Stimulated activated CD8-positive, alpha-beta memory T cell treated with anti-CD3 and anti-CD28 coated beads, Interleukin-7, amount 100 ng/mL, for 1 hour (primary cell): ENCODE measurements at places on chromosomes 1 and 21.
A peak's percentile ranks its signal among the peaks of the same experiment; 100 is the strongest.

GRCh38 chr1:53617851-53618499 is 121.0 kb downstream of the GLIS1 start:
- no peak for DNase-seq

DNA sequence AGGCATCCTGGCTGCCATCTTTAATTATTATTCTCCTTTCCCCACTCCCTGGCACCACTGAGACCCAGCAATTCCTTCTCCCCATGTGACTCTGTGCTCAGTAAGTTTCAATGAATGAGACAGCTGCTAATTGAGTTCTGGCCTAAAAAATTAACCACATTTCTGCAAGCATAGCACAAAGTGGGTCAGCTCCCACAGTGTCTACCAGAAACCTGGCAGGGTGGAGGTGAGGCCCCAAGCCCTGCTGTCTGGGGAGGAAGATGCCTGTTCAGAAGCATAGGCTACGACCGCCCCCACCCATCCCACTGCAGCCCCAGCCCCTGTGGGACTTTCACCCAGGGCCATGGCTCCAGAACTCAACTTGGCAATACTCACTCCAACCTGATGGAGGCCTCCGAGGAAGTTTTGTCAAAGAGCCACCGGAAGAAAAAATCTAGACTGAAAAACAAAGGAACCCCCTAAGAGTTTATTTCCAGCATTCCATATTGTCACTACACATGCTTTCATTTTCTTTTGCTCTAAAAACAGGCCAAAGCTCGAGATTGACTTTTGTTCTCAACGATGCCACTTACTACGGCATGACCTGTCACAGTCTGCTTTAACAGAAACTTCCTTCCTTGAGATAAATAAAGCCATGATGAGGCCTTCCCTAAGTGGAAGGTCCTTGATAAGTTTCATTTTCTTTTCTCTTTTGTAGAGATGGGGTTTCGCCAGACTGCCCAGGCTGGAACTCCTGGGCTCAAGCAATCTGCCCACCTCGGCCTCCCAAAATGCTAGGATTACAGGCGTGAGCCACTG is 26.5 kb downstream of the TMEM63A start:
- DNase-seq: no peak

DNA sequence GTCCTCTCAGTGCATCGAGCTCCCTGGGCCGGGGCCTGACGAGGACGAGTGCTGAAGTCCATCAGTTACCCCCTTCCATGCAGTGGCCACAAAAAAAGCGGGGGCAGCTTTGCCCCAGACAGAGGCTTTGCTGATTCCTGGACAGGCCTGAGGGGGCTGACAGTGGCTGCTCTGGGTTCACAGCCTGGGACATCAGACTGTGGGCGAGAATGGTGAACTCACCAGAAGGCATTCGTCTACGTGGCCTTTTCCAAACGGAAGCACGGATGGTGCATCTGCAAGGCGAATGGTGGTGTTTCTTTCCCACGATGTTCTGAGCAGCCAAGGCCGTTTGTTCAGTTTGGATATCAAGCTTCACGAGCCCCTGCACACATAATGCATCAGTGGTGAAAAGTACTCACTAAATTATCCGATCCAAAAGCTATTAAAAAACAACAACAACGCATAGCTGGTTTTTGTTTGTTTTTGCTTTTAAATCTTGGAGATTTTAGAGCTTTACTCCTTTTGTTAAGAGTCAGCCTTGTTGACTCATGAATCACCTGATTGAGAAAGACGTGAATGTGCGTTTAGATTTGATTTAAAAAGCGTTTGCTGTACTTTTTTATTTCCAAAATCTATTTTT is 6.3 kb upstream of the ZBTB21 start:
- no peak for DNase-seq

- no peak for DNase-seq
Observed at GRCh38 chr1:228013131-228013934, 6.5 kb downstream of the WNT3A start.

DNA sequence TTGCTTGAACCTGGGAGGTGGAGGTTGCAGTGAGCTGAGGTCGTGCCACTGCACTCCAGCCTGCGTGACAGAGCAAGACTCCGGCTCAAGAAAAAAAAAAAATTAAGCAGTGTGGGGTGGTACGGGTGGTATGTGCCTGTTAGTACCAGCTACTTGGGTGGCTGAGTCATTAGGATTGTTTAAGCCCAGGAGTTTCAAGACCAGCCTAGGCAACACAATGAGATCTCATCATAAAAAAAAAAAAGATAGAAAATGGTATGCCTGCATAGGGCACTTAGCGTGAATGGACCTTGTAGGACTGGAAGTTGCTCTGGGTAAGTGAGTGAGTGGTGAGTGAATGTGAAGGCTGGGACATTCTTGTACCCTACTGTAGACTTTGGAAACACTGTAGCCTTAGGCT is 37.0 kb downstream of the TBCE start:
- no peak for DNase-seq

- DNase-seq: no peak
Observed at GRCh38 chr1:165738794-165739193, 29.9 kb downstream of the TMCO1 start.

GRCh38 chr1:245788269-245788668 is 633.5 kb downstream of the KIF26B start:
- no peak for DNase-seq

DNA sequence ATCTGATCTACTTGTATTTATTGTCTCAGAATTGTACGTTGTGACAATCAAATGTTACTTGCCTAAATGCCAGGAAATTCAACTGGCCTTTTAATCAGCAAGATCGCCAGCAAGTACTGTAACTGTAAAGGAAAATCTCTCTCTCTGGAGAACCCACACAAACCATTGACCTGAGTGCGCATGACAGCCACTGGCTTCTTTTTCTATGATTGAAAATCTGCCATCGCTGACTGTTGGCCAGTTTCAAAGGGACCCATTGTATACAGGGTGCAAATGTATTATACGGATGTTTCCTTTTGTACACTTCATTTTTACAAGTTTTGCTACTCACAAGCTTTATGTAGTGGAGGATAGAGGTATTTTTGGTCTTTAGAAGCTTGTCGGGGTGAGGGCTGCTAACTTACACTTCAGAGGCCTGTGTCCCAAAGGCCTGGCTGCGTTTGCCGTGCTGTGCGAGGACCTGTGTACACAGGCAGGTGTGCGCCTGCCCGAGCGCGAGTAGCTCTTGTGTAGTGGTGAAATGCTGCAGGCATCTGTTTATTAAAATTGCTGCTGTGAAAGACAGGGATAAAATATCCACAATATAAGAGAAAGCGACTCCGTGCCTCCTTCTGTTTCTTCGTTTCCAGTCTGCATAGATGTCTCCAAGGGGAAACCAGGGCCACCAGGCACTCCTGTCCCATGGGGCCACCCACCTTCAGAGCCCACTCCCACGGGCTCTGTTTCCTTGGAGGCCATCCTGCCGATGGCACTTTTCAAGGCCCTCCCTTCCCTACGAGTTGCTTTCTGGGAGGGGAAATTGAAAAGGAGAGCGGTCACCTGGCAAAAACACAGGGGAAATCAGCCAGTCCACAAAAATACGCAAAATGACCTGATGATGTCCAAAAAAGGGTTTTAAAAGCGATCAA is 25.3 kb upstream of the TRAPPC10 start:
- no peak for DNase-seq

DNA sequence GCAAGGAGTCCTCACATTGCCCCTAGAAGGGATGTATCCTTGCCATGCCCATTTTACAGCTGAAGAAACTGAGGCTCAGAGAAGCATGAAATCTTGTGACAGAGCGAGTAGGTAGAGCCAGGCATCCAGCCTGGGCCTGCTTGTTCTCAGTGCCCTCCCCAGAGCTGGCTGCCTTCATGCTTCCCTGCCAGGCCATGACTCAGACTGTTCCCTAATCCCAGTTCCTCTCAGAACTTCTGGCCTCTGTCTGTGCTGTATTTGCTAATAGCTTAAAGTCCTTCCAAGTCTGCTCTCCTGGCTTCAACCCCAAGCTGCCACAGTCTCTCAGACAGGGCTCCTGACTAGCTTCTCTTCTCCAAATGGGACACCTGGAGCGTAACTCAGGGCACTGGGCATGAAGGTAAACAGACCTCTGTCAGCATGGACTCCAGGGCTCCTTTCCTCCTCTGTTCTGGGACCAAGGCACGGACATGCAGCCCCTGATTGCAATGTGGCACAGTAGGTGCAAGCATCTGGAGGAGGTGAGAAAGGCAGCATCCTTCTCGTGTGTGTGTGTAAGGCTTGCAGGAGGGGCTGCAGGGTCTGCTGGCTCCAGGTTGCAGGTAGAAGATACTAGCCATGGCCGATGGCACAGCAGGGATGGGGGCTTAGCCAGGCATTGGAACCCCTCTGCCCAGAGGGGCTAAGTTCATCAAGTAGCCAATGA is 122.7 kb downstream of the HMGB4 start:
- no peak for DNase-seq

DNA sequence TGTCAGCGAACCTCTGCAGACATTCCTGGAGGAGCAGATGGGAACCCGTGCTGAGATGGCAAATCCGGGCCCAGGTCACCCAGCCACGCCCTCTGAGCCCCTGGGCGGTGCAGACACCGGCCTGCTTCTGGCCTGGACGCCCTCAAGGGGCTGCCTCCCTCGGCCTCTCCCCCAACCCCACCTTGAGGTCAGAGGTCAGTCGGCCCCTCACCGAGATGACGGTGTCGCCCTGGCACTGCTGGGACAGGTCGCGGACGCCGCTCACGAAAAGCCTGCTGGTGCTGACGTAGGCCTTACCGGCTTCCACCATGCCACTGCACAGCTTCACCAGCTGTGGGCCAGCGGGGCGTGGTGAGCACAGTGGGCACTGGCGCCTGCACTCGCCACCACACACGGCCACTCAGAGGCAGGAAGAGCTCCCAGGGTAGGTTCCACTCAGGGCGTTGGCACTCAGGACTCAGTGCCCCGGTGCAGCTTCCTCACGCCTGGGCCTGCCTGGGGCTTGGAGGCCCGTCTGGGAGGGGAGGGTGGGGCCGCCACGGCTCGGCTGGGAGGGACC is 4.7 kb downstream of the ACAP3 start:
- no peak for DNase-seq

GRCh38 chr1:178241057-178241456 is 147.2 kb downstream of the RASAL2 start:
- DNase-seq: no peak

DNA sequence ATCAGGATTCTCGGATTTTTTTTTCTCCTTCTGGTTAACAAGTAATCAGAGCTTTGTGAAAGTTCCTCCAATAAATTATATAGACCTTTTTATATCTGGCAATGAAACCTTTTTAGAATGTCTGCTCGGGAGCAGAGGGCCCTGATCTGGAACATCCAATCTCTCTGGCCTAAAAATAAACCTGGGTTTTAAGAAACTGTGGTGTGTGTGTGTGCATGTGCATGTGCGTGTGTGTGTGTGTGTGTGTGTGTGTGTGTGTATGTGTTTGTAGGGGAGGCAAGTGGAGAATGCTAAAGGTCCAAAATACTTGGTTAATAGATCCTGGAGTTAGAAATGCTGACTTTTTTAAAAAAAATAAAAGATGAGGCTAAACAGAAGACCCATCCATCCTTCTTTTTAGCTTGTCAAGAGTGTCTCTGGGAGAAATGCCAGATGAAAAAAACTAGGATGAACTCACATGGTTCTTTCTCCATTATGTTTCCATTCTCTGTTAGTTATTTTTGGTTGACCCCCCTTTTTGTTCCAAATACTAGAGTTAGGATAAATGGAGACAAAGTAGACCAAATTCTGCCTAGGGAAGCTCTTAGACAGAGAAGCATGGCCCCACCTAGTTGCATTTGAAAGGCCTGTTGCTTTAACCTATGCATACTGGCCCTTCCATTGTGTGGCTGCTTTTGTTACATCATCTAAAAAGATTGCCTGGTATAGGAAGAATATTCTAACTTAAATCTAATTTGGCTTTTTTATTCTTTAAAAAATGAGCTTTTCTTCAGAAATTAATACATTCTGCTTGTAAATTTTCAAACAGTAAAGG is 175.9 kb downstream of the PAPPA2 start:
- DNase-seq: no peak

GRCh38 chr1:151839457-151840403 is at the start of gene C2CD4D:
C2CD4D (minus strand) TSS chr1:151839820; CDS start chr1:151838989, 831 bp downstream.
- peak; percentile 34 for DNase-seq

DNA sequence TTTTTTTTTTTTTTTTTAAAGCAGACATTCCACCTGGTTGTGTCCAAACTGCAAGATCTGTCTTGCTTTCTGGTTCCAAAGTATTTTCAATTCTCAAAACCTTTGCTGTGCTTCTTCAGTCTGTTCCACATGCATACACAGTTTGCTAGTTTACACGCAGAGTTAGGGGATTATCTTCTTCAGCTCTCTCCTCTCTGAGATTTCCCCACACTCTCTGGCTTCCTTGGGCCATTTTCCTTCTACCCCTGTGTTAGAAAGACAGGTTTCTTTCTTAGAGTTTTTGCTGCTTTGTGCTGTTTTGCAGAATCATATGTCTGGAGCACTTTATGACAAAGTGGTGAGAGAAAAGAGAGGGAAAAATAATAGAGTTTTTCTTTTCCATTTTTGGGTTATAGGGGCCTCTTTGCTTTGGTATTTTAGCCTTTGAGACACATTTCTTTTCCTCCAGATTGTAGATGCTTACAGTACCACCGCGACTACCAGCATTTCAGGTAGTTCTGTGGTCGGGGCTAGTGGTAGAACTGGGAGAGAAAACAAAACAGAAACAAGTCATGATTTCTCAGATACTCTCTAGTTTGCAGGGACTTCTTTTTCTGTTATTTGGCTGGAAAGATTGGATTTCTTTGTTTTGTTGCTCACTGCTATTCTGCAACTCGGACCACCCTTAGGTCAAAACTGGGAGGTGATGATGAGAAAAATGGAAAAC is 66.3 kb downstream of the RABGAP1L start:
- DNase-seq: no peak

- DNase-seq: no peak
Observed at GRCh38 chr1:111483876-111484275, 10.1 kb downstream of the C1orf162 start.

DNA sequence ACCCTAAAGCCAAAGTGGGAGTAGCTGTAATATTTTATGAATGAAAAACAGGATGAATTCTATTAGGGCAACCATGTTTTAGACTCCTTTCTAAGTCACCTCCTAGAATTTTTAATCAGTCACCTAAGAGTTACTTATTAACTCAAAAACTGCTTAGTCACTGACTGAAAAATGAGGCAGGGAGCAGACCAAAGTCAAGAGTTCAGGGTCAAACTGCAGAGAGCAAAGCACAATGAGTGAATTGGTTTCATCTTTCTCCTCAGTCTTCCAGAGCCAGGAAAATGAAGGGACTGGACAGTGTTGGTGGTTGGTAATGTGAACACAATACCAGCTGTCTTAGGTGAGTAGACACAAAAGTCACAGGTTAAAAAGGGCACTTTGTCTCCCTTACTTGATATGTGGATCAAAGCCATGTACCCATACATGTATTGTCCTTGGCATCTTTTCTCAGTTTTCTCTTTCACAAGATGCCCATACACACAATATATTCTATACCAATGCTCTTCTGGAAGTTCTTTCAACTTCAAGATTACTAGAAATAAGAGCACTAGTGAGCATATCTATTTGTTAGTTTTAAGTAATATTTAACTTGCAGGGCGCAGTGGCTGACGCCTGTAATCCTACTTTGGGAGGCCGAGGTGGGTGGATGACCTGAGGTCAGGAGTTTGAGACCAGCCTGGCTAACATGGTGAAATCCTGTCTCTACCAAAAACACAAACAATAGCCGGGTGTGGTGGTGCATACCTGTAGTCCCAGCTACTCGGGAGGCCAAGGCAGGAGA is 42.2 kb downstream of the ATP1B1 start:
- no peak for DNase-seq

GRCh38 chr1:74334147-74334546 is 99.0 kb downstream of the TNNI3K start:
- no peak for DNase-seq
